Hindlimb muscle (tissue), 1 donor: ENCODE measurements at places on chromosomes 1 and 21. TPM values are rescaled to one million over a fixed set of nuclear protein-coding genes. Genes with fewer than 3 reads are reported as not detected.

DNA sequence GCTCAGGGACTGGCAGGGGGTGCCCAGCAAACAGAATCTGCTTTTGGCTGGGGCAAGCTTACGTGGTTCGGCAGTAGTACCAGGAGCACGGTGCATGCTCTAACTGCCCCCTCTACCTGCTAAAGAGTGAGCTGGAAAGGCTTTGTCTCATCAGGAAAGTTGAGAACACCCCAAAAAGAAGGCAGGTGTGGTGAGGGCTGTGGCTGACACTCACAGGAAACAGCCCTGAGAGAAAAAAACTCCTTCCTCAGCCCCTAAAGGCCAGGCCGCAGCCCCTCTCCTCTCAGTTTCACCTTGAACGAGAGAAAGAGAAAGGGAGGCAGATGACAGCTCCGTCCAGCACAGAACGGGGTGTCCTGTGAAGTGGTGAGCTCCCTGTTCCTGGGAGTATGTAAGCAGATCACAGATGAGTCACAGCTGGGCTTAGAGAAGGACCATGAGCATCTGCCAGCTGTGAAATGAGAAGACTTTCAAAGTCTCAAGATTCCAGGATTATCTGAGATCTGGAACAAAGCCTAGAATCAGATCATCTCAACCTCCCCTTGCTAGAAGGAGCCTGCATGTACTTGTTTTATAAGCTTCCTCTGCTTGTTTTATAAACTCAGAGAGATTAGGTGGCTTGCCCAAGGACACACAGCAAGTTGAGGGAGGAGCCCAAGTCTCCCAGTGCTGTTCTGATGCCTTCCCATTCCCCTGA is 13.4 kb downstream of the LAPTM5 start:
- no peak for DNase-seq

DNA sequence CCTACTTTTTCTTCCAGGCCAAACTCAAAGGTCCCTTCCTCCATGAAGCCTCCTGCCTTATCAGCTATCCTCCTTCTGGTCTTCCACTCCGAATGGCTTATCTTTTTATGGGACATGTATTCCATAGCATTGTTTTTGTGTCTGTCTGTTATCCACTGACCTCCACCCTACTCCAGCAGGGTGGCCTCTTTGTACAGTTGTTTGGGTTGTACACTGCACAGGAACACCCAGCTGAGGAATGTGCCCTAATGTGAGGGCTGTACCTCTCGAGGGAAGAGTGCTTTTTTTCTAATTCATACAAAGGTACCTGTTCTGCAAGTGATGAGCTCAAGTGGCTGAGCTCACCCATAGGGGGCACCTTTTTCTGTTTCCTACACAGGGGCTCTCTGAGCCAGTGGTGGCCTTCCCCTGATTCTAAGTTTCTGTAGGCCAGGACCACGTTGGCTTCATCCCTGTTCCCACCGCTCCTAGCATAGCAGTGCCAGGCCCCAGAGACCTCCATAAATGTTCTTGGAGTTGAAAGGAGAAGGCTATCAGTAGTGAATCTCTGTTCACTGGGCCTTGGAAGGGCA is 108.2 kb downstream of the FOXD2 start:
- no peak for DNase-seq

DNA sequence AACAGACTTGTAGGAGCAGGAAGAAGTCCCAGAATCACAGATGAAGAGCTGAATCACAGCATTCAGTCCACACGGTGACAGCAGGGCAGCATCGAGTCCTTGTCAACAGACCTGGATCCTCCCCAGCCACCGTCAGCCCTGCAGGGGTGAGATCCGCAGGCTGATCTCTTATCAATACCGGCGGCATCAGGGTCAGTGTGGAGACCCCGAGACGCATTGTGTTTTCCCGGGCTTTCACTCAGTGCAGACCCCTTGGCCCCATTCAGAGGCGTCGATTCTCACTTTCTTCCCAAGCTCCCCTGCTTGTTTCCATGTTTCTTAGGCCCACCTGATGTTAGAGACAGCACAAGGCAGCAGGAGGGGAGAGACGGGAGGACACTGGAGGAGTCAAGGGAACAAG is 609.6 kb downstream of the PTPRU start:
- no peak for DNase-seq

DNA sequence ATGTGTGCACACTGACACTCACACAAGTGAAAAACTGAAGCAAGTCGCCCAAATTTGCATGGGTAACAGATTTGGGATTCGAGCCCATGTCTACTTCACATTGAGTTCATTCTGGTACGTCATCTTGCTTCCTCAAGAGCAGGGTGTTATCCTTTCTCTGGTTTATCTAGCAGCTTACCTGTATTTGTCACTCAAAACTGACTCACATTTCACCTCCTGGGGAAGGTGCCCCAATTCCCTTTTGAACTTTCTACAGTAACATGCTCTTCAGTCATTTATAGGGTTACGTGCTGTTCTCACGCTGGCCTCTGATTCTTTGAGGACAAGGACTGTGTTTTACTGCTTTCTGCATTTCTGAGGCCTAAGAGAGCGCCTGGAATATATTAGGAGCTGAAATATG is 162.8 kb downstream of the PDE4B start:
- DNase-seq, result no peak

DNA sequence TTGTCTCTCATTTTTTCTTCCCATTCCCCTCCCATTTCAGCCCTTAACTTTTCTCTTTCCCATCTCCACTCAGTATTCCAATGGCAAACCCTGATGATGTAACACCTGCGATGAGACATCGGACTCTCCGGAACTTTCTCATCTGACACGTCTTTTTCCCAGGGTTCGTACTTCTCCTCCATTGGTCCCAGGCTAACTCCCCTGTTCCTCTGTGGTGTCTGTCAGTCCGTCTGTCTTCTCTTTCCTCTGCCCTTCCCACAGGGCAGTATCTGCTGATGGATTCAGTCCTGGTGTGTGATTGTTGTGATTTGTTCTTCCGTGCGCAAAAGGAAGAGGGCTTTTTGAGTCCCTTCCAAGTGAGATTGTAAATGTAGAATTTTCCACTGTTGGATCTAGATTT is 27.7 kb downstream of the VANGL2 start:
- DNase-seq, result no peak

DNA sequence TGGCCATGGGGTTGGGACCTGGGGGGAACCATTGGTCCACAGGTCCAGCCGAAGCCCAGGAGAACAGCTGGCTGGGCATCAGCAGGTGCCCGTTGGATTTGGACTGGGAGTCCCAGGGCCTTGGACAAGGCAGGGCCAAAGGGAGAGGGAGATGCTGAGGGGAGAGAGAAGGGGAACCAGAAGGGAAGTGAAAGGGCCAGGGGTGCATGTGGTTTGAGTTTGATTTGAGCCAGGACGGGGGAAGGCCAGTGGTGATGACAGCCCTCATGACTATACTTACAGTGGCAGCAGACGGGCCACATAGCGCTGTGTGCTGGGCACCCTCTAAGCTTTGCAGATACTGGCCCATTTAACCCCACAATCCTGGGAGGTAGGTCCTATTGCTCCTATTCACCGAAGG is 18.8 kb downstream of the AGRN start:
- no peak for DNase-seq

DNA sequence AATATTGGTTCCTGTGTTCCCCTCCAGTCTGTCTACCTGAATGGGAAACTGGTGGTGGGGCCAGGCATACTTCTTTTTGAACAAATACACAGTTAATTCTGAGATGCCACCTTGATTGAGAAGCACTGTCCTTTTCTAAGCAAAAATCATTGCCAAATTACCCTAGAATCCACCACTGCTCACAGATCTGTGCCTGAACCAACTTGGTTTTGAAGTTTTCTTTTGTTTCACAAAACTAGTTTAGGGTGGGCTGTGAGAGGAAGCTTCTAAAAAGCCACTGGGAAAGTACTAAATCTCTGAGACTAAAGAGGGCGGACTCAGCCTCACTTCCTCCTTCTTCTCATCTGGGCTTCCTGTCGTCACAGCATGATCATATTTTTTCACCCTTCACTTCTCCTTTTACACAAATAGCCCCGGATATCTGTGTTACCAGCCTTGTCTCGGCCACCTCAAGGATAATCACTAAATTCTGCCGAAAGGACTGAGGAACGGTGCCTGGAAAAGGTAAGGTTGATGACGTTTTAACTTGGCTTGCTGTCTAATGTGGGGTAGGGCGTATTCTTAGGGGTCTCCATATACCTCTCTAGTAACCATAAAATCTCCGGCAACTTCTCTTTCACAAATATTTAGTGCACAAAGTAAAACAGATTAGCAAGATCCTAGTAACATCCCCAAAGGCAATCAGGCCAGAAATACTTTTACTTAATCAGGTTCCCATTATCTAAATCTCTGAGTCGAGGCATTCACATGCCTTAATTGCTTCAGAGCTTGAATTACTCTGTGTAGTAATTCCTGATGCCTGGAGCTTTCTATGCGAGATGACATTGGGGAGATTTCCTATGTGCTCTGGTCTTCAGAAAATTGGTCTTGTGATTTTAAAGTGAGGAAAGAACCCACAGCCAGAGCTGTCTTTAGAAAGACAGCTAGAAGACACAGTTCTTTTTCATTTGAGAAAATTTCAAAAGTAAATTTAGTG is at the start of gene CD53:
Gene CD53, plus strand, starts transcription at position 404 of the 976 bp plus-strand sequence. CDS start 18,261 bp downstream, outside the sequence.
- peak; percentile 20 for DNase-seq

Gene OR6K3
- not detected for polyA plus RNA-seq

Gene CELA3B
- polyA plus RNA-seq, result not detected
